Cortex of kidney (tissue), 1 donor: ENCODE measurements at places on chromosomes 13 and 19.

GRCh38 chr13:98144027-98144741 is 1.3 kb downstream of the FARP1 start:
- no peak for DNase-seq

- DNase-seq: no peak
These were observed 19.0 kb downstream of the NLRP7 start for GRCh38 chr19:54928299-54928698.

GRCh38 chr13:43159026-43159461 is 135.7 kb downstream of the DNAJC15 start:
- no peak for DNase-seq

GRCh38 chr19:55913643-55914268 is 18.4 kb downstream of the NLRP13 start:
- no peak for DNase-seq

DNA sequence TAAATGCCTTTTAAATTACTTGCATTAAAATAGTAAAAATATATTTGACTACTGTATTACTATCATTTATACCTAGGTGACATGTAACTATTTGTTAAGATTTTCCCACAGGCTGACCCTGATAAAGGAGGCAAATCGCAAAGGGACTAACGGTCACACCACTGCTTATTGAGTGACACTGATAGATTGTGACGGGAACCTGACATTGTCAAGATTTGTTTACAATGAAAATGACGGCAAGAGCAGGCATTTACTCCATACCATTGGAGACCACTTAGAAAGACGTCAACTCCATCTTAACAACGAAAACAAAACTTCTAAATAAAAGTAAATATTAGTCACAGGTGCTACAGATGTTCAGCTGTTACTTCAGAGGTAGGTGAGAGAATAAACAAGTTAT is 289.0 kb downstream of the DACH1 start:
- DNase-seq: no peak

- no peak for DNase-seq
These were observed 16.5 kb downstream of the BTBD2 start for GRCh38 chr19:1998712-1999708.

DNA sequence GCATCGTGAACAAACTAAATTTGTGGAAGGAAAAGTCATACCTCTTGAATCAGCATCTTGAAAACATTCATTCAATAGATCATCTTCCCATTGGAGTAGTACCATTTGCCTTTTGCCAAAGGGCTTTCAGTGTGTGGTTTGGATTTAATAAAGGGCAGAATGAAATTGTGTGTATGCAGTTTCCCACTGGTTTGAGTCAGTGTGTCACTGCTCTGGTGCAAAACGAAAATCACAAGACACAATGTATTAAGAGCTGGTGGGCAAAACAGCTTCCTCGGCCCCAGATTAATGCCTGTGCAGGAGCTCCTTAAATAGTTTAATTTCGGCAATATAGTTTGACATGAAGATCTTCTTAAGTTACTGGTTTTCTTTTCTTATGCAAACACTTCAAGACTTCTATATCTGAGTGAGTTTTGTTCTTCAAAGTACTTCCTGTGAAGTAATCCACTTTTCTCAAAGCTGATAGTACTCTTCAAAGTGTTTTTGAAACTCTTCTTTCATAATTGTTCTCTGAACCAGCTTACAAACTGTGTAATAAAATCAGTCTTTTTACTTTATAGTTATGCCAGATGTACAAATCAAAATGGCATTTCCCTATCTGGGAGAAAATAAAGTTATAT is 32.1 kb downstream of the RASL11A start:
- DNase-seq: no peak

DNA sequence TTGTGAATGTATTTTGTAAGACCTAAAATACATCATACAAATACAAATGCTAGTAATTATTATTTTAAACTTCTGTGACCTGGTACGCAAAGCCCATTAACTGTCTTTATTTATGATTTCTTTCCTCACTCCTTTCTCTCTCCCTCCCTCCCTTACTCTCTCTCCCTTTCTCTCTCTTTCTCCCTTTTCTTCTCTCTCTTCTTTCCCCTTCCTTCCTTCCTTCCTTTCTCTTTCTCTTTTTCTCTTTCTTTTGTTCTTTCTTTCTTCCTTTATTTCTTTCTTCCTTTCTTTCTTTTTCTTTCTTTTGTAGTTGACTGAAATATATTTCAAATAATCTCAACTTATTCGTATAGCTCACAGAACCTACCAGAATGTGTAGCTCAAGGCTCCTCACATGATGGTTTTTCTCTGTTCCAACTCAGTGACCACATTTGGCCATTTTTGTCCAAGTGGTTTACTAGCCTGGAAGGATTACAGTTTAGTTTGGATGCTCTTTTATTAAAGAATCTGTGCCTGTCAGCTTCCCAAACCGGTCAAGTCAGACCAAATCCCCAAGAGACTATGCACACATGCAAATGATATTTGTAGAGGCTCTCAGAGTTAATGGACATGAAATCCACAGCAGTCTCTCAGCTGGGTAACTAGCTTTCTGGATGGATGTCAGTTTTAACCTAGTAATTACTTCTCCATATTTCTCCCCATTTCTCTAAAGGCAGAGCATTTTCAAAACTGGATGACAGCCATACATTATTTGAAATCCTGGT is 71.7 kb downstream of the POSTN start:
- no peak for DNase-seq

DNA sequence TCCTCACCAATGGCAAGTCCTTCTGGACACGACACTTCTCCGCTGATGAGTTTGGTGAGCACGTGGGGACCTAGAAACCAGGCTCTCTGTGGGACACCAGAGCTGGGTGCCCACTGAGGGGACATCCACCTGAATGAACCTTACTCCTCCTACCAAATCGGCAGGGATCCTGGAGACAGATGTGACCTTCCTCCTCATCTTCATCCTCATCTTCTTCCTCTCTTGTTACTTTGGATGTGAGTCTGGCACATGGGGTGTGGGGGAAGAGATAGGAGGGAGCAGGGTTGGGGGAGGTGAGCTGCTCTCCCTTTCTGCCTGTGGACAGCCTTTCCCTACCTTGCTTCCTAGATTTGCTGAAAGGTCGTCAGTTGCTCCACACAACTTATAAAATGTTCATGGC is 1.9 kb downstream of the TMEM145 start:
- no peak for DNase-seq

GRCh38 chr19:1237027-1237659 is 662 bp downstream of the CBARP start:
- DNase-seq: no peak

DNA sequence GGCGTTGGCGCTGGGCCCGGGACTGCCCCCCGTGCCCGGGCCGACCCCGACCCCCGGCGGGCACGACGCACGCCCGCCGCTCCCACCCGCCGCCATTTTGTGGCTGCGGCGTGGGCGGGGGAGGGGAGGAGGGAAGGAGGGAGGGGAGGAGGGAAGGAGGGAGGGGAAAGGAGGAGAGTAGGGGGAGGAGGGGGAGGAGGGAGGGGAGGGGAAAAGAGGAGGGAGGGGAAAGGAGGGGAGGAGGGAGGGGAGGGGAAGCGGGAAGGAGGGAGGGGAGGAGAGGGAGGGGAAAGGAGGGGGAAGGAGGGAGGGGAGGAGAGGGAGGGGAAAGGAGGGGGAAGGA is at the start of gene BTBD2:
TSS of gene BTBD2 (minus strand) at position 107 of the 343 bp plus-strand sequence. CDS start at position 96, 11 bp downstream.
- no peak for DNase-seq

GRCh38 chr13:70568571-70568970 is 460.3 kb upstream of the KLHL1 start:
- DNase-seq: no peak

DNA sequence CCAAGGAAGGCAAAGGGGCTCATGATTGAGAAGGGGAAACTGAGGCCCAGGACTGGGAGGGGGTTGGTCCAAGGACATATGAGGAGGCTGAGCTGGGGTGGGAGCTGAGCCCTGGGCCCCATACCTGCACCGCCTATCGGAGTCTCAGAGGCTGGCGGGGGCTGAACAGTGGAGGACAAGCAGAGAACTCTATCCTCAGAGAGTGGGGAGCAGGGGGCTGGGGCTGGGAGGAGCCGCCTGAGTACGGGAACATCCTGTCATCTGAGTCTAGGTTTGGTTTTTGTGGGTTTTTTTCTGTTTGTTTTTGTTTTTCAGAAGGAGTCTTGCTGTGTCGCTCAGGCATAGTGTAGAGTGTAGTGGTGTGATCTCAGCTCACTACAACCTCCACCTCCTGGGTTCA is 6.2 kb downstream of the ARRDC2 start:
- DNase-seq: no peak

- no peak for DNase-seq
These were observed 820.4 kb downstream of the SLITRK6 start for GRCh38 chr13:84978851-84979250.

GRCh38 chr13:97749174-97749573 is 204.3 kb upstream of the IPO5 start:
- DNase-seq: no peak
